Activated CD4-positive, alpha-beta T cell treated with anti-CD3 and anti-CD28 coated beads, Interleukin-2, amount 10 ng/mL, durations not matched to agents 7 days and 5 days (primary cell): ENCODE measurements at places on chromosomes 13 and 19. TPM values are rescaled to one million over a fixed set of nuclear protein-coding genes. Genes with fewer than 3 reads are reported as not detected.

GRCh38 chr13:38879786-38880185 lies 110.8 kb downstream of the STOML3 start:
- DNase-seq: no peak

GRCh38 chr19:53581871-53582279 lies 43.9 kb downstream of the ZNF331 start:
- no peak for DNase-seq

DNA sequence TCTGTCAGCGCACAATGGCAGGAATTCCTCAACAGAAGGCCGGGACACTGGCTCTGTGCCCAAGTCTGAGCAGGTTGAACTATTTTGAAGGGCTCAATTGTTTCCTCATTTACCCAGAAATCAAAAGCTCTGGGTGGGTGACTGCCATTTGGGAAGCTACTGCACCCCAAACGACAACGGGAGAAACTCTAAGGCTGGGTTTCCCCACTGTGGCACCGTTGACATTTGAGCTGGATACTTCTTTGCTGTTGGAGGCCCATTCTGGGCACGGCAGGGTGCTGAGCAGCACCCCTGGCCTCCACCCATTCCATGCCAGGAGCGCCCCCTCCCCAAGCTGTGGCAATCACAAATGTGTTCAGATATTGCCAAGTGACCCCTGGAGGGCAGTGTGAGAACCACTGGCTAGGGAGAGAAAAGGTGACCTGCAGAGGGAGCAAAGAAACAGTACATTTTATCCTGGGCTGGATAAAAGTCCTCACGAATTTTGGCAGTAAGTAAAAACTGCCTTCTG lies 62.5 kb downstream of the RFX2 start:
- no peak for DNase-seq

- DNase-seq: no peak
Observed at GRCh38 chr13:34217343-34218025, 399.5 kb downstream of the RFC3 start.

DNA sequence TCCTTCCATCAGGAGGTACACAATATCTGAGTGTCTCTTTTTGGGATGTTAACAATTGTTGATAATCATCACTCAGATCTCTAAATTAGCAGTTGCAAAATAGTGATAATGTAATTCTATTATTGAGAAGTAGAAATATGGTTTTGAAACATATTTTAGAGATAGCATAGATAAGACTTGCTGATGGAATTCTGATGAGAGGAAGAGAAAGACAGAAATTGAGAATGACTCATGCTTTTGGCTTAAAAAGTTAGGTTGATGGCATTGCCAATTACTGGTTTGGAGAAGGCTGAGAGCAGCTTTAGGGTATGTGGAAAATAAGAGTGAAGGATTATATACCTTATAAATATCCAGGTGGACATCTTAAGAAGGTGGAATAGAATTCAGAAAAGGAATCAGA lies 106.4 kb upstream of the EDNRB start:
- DNase-seq: no peak

DNA sequence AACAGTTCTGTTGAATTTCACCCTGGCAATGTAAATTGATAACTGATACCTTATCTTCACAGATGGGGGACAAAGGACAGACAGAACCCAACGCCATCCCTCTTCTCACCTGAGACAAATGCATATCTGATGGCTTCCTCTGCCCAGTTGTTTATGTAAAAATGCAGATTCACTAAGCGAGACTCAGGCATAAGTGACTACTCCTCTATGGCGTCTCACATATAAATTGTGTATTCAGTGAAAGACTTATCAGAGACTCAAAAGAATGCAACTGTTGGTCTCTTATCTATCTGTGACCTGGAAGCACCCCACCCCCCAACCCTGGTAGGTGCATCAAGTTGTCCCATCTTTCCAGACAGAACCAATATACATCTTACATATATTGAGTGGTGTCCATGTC lies 13.3 kb upstream of the CALM3 start:
- no peak for DNase-seq

GRCh38 chr13:75621147-75621546 lies 15.0 kb upstream of the LMO7 start:
- DNase-seq: no peak

SLC10A2 gene
- not detected for total RNA-seq

ETFB gene
- total RNA-seq: 108 TPM

CFAP97D2 gene
- total RNA-seq: not detected

UBXN6 gene
- 36.2 TPM for total RNA-seq

MRPL4 gene
- total RNA-seq: 67.9 TPM
